ENCODE measurements at places on chromosomes 13 and 19.

GRCh38 chr13:101612735-101613134 lies 160.3 kb downstream of the ITGBL1 start:
- DNase-seq = no peak

- DNase-seq = no peak
Observed at GRCh38 chr19:27647423-27647822, 1565.5 kb downstream of the UQCRFS1 start.

GRCh38 chr19:34507414-34508067 lies 26.0 kb downstream of the WTIP start:
- no peak for DNase-seq

- no peak for DNase-seq
Observed at GRCh38 chr13:99093997-99094396, 106.7 kb upstream of the UBAC2 start.

- no peak for DNase-seq
Observed at GRCh38 chr19:50379602-50380001, 3.3 kb downstream of the NR1H2 start.

All from aorta (tissue), 5 donors.